ENCODE measurements at places on chromosomes 4 and X.

DNA sequence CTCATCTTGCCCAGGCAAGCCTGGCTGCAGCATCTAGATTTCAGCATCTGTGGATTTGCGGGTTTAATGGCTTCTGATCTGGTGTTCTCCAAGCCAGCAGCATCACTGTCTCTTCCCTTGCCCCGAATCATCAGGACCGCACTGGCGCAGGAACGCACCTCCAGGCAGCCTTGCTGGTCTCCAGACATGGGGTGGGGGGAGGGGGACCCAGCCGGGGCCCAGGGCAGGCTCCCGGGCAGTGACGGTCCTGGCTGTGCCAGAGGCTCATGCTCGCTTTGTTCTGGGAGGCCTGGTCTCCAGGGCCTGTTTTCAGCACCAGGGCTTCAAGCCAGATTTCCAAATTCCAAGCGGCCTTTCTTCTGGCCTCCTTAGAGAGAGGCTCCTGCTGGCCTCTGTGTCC, 4.9 kb downstream of the CFAP99 start:
- DNase-seq, result no peak

- DNase-seq, result no peak
Measured at GRCh38 chr4:2330091-2331042, 68.5 kb upstream of the MXD4 start.

DNA sequence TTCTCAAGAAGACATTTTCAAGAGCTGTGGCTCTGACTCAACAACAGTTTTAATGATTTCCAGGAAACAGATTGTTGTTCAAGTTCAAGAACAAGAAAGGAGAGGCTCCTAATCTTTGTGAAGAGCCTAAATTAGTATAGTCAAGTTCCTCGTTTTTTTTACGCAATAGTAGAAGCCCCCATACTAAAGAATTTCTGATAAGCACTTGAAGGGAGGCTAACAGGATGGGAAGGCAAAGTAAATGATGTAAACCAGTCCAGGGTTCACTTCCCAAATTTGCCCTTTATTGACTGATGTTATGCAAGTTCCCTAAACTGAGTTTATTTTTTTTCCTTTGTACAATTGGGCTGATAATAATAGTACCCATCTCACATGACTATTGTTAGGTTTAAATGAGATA, 178.2 kb downstream of the RTL9 start:
- DNase-seq, result no peak

- no peak for DNase-seq
Measured at GRCh38 chrX:40933706-40934425, 151.4 kb upstream of the USP9X start.

DNA sequence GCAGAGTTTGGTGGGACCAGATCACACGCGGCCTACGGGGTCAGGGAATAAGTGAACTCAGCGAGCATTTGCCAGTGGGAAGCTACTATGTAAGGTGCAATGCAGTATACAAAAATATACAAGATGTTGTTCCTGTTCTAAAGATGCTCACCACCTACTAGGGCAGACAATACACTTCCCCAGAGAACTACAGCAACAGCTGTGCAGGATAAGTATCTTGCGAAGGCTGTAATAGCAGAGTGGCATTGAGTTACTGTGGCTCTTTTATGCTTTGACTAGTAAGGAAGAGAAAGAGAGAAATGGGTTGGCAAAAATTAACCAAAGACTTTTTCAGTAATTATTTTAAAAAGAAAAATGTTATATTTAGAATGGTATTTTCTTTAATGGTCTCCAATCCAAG, 61.2 kb downstream of the CDS1 start:
- DNase-seq, result no peak

DNA sequence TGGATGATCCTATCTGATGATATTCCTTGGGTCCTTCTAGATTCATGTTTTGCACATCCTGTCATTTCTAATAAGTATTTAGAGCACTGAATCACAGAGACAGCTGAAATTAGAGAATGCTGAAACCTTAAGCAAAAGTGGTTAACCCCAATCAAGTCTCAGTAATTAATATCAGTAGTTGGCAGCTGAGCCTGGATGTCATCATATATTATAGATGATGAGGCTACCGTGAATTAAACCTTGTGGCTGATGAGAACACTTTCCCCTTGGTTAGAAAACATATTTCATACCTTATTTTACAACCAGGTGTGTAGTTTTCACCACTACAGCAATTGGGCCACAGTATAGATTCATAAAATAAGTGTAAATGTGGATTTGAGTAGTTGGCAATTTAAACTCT, 499.0 kb downstream of the PDGFC start:
- peak; percentile 25 for DNase-seq

GRCh38 chr4:10299601-10300000, 157.6 kb downstream of the ZNF518B start:
- no peak for DNase-seq

- DNase-seq, result peak; percentile 85
Measured at GRCh38 chr4:17168571-17168970, 270.1 kb upstream of the LDB2 start.

DNA sequence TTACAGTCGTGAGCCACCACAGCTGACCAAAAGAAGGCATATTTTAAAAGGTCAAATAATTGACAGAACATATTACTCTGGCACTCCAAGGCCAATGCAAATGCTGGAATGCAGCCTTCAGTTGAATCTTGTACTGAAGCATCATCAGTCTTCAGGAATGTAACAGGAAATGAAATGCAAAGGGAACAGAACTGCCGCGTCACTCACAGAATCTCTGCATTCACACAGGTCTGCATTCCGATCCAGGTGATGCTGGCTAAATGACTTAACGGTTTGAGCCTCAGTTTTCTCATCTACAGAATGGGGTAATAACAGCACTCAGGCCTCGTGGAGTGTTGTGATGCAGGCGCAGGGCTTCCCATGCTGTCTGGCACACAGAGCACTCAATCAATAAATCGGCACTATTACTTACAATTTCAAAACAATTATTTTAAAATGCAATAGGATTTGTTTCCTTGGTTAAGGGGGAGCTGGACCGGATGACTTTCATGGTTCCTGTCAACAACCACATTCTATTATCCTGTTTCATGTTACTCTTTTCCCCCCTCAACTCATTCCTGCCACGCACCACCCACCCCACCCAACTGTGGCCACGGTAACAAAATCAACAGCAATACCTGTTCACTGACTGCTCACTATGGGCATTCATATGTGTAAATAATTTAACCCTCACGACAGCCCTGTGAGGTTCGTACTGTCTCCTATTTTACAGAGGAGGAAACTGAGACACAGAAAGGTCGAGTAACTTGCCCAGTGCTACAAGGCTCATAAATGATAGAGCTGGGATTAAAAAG, 32.4 kb downstream of the IGFBP7 start:
- DNase-seq, result no peak

DNA sequence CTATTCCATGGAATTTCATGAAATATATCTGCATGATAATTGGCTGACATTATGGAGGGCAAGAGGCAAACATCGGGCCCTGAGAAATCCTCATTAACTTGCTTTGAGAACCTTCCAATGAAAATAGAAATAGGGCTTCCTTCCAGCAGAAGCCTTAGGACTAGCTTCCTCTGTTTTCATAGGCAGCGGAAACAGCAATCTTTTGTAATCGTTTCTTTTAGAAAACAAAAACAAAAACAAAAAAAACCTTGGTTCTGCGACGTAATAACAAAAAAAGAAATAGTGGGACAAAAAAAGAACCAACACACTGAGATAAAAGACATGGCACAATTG, 62.9 kb downstream of the GEMIN8 start:
- DNase-seq, result no peak

GRCh38 chrX:49845701-49846403, 16.7 kb downstream of the PAGE4 start:
- no peak for DNase-seq

- DNase-seq, result no peak
Measured at GRCh38 chrX:145826466-145826865, 8.8 kb downstream of the SLITRK2 start.

DNA sequence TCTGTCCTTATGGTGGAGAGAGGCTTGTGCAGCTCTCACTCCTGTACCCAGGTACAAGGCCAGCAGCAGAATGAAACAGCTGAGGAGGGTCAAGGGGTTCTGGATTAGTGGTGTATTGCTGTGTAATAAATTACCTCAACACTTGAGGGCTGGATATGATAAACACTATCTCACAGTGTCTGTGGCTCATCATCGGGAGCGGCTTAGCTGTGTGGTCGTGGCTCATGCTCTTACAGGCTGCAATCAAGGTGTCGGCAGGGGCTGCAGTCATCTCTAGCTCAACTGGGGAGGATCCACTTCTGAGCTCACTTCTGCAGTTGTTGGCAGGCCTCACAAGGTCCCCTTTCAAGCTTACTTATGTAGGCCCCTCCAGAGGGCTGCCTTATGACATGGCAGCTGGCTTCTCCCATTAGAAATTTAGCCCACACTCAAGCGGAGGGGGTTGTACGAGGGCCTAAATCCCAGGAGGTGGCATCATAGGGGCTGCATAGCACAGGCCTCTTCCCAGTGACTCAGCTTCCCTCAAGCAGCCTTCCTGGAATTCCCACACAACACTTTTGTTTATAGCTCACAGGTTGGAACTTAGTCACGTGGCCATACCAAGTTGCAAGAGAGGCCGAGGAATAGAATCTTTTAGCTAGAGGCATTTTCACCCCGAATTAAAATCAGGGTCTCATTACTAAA, 148.2 kb upstream of the RPS6KA3 start:
- DNase-seq, result no peak

- no peak for DNase-seq
Measured at GRCh38 chr4:151991001-151991883, 230.4 kb upstream of the GATB start.

DNA sequence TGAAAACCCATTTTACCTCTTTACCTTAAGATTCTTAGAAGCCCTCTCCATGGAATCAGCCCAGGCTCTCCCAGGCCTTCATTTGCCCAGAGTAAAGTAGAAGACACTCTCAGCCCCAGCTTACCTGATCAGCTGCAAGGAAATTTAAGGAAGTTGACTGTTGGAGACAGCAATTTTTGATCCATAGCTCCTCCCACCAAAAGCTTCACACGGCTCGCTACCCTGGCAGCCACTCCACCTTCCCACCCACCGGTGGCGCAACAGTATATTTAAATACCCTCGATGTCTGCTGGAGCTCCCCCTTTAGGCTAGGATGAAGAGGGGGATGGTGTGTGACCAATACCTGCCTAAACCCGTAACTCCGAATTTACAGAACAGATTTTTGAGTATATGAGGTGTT, 75.4 kb downstream of the MBNL3 start:
- DNase-seq, result no peak

GRCh38 chr4:133465022-133465421, 315.9 kb downstream of the PCDH10 start:
- DNase-seq, result no peak

- DNase-seq, result no peak
Measured at GRCh38 chr4:81622028-81622427, 150.3 kb upstream of the RASGEF1B start.

GRCh38 chrX:16873106-16873505, 2.9 kb upstream of the RBBP7 start:
- no peak for DNase-seq

- DNase-seq, result no peak
Measured at GRCh38 chr4:95293014-95293413, 255.8 kb downstream of the UNC5C start.

GRCh38 chr4:159444678-159445077, 341.8 kb downstream of the RAPGEF2 start:
- no peak for DNase-seq

DNA sequence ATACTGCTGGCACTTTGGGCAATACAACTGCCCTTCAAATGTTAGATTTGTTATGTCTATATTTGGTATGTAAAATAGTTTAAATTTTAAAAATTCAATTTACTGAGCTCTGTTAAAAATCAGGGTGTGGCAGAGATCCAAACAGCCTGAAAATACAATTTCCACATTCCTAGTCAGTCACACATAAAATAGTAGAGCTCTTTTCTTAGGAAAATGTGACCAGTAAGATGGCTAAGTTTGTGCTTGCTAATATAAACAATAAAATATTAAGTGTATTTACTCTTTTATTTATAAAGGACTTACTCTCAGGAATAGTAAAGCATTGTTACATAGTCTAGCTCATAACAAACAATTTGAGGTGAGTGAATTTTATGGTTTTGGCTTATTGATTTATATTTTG, 200.2 kb downstream of the DKK2 start:
- DNase-seq, result no peak

DNA sequence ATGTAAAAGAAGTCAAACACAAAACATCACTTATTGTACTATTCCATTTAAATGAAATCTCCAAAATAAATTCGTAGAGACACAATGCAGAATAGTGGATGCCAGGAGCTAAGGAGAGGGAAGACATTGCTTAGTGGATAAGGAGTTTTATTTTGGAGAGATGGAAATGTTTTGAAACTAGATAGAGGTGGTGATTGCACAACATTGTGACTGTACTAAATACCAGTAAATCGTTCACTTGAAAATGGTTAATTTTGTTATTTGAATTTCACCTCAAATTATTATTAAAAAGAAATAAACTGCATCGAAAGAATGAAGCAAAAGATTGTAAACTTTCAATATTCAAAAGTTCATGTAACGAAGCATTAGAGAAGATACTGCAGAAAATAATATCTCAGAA, 9.7 kb upstream of the ACSL4 start:
- DNase-seq, result no peak

GRCh38 chrX:130793975-130794374, 109.0 kb downstream of the ENOX2 start:
- DNase-seq, result no peak

- no peak for DNase-seq
Measured at GRCh38 chrX:68711845-68712244, 64.4 kb downstream of the STARD8 start.

DNA sequence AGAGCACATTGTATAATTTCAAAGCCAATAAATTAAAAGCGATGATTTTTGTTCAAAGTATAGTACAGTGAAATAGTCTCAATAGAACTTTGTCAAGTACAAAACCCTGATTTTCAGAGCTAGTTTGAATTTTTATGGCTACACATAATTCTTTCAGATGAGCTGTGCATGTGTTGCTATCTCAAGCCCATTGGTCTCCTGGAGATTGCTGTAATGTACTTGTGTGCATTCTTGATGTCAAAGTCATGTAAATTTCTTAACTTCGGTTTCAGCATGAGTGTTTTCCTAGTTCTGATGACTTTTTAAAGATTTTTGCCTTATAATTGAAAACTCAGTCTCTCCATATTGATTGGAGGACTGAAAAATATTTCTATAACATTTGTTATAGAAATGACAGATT, 200.8 kb downstream of the CEP135 start:
- DNase-seq, result no peak

- DNase-seq, result peak; percentile 20
Measured at GRCh38 chrX:13473442-13474163, 95.8 kb upstream of the EGFL6 start.

GRCh38 chr4:5989236-5990225, 28.7 kb downstream of the C4orf50 start:
- DNase-seq, result no peak

- no peak for DNase-seq
Measured at GRCh38 chr4:74464291-74464690, 19.4 kb downstream of the AREG start.

DNA sequence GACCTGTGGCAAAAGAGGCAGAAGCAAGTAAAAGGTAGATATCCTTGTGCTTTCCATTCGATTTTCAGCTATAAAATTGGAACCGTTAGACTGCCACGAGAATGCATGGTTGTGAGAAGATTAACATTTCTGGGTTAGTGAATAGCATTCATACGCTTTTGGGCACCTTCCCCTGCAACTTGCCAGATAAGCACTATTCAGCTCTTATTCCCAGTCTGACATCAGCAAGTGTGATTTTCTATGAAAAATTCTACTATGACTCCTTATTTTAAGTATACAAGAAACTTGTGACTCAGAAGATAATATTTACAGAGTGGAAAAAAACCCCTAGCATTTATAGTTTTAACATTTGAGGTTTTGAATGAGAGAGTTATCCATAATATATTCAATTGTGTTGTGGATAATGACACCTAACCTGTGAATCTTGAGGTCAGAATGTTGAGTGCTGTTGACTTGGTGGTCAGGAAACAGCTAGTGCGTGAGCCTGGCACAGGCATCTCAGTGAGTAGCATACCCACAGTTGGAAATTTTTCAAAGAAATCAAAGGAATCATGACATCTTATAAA, 3.9 kb downstream of the FGB start:
- DNase-seq, result no peak
